ENCODE measurements at places on chromosomes 12 and 14. TPM values are rescaled to one million over a fixed set of nuclear protein-coding genes. Genes with fewer than 3 reads are reported as not detected.

The SLC17A8 gene
- total RNA-seq = 0.40 TPM

The SYNE2 gene
- 58.6 TPM for total RNA-seq

The SLC4A8 gene
- total RNA-seq = 9.4 TPM

The RAPGEF3 gene
- 2.6 TPM for total RNA-seq

The CFAP54 gene
- 0.67 TPM for total RNA-seq

The ZNF385A gene
- 5.6 TPM for total RNA-seq

The PEX5 gene
- total RNA-seq = 28.3 TPM

The CLEC6A gene
- total RNA-seq = not detected

The FAIM2 gene
- 1.4 TPM for total RNA-seq

The GLS2 gene
- total RNA-seq = 6.4 TPM

The LALBA gene
- not detected for total RNA-seq

The NTS gene
- total RNA-seq = 18.9 TPM

The OR4N2 gene
- not detected for total RNA-seq

The RARG gene
- 20.9 TPM for total RNA-seq

DNA sequence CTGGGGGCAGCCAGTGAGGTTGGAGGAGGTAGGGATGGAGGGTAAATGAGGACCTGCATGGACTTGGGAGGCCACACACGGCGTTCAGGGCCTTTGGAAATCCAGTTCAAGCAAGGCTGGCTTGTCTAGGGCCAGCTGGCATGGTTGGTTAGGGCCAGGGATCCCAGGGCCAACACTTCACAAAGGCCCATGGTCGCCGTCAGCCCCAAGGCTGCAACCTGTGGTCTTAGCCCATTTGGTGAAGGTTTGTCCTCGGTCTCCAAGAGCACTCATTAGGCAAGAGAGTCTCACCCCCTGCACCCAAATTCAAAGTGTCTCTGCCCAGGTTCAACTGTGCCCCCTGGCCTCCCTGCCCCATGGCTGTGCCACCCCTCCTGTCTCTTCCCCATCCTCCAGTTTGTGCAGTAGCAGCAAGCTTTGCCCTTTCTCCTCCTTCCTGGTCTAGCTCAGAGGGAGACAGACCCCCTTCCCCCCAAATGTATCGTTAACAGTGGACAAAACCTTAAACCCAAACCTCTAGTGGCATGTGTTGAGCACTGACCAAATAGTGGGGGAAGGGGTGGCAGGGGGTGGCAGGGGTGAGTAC lies 94.1 kb downstream of the NINJ2 start:
- no peak for DNase-seq

DNA sequence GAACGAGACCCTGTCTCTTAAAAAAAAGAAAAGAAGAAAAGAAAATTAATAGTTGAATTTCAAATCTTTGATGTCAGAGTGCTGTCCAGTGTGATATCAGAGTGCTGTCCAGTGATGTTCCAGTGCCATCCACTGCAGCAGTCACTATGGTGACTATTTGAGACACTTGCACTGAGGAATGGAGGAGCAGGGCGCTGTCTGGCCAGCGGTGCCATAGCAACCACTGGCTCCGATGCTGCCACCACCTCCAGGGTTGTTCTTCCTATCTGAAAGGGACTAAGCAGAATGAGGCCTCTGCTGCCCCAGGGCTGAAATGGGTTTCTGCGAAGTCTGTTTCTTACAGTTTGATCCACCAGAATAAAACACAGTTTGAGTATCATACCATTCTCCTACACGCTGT lies 272.9 kb downstream of the NUAK1 start:
- no peak for DNase-seq

DNA sequence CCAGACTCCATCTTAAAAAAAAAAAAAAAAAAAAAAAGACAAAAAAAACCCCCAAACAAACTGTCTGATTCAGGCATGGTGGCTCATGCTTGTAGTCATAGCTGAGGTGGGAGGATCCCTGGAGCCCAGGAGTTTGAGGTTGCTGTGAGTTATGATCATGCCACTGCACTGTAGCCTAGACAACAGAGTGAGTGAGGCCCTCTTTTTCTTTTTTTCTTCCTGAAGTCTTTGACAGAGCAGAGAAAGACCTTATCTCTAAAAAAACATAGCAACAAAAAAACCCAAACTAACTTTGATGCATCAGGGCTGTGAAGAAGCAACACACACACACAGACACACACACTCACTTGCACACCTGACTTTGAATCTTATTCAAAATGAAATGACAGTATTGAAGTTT lies 7.7 kb upstream of the AMN1 start:
- peak; percentile 58 for DNase-seq

- no peak for DNase-seq
These were observed 317.9 kb downstream of the PCNX1 start for GRCh38 chr14:71225113-71225512.

GRCh38 chr12:103546959-103547358 lies 40.1 kb upstream of the STAB2 start:
- no peak for DNase-seq

- DNase-seq = no peak
These were observed 37.4 kb downstream of the DAD1 start for GRCh38 chr14:22551605-22551997.

DNA sequence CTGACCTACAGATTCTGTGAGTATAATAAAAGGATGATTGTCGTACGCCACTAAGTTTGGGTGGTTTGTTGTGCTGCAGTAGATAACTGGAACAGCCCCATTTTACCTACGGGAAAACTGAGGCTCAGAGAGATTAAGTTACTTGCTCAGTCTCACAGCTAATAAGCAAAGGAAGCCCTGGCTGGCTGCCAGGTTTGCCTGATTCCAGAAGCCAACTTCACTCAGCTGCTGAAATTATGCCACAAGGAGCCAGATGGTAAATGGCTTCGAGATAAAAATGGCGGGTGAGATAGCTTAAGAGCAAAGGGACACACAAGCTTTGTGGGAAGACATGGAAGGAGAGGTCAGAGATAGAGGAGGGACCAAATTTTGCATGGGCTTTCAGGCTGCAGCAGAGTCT lies 191.5 kb upstream of the NOS1 start:
- DNase-seq = no peak

DNA sequence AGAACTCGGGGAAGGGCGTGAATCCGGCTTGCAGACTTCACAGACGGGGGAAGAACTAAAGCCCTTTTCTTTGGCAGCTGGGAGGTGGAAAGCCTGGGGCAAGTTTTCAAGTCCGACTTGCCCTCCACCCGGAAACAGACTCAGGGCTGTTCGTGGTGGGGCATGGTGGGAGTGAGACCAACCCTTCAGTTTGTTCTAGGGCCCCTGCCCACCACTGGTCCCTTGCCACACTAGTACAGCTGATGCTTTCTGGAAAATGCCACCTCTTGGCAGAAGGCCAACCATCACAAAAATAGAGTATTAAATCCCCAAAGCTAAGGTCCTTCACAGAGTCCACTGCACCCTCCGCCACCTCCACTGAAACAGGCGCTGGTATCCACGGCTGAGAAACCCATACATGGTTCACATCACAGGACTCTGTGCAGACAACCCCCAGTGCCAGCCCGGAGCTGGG lies 50.4 kb upstream of the DDX11 start:
- DNase-seq = no peak

DNA sequence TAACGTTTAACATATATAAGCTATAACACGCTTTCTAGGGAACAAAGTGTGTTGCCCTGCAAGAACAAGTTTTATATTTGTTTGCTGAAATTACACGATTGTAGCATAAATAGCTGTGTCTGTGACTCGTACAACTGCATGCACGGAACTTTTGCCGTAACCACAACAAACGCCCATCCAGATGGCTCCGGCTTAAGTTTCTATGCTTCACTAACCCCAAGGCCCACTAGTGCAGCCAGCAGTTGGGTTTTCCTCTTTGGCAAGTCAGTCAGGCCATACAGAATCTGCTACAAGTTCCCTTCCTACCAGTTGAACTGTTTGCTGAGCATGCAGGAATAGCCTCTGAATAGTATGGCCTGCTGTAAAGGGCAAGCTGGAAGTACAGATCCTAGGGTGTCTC lies 12.1 kb downstream of the CSRP2 start:
- DNase-seq = peak; percentile 42

DNA sequence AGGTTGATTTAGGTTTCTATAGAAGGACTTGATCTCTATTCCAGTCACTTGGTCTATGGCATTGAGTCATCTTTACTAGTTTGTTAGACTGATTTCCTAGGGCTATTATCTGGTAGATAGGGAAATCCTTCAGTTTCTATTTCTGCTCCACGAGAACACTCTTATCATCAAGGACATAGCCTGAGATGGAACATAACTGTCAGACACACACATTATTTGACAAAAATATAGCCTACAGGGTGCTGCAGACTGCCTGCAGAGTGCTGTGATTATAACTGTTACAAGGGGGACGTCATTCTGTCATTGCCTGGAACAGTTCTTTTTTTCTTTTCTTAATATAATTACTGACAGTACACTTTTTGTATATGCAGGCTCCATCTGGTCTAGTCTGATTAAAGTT lies 82.0 kb downstream of the TMEM117 start:
- DNase-seq = no peak

DNA sequence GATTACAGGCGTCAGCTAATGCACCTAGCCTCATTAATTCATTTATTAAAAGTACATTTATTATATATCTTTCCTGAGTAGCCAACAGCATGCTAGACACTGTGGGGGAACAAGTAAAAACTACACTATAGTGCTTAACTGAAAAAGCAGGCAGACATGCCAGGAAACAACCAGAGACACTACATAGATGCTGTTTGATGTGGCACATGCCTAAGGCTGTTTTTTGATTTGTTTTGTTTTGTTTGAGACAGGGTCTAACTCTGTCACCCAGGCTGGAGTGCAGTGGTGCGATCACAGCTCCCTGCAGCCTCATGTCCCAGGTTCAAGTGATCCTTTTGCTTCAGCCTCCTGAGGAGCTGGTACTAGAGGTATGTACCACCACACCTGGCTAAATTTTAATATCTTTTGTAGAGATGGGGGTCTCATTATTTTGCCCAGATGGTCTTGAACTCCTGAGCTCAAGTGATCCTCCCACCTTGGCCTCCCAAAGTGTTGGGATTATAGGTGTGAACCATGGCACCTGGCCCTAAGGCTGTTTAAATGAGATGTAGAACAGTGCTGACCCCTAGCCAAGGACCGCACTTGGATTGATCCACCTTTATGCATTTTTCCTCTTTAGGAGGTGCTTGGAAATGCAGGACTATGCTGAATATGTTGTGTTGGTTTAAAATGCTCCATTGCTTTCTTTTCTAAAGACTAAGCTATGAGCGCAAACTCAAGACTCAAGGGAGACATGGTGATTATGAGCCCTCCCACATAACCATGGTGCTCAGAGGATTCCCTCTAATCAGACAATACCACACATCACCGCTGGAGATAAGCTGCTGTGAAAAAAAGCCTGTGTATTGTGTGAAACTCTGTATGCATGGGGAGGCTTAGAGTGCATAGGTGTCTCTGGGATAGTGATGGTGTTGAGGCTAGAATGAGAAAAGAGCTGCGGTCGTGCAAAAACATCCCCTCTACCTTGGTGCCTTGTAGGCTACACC lies 10.5 kb upstream of the C14orf93 start:
- DNase-seq = no peak

- no peak for DNase-seq
These were observed 9.9 kb downstream of the TBK1 start for GRCh38 chr12:64461634-64462414.

GRCh38 chr14:32306549-32306948 lies 22.5 kb upstream of the AKAP6 start:
- no peak for DNase-seq

DNA sequence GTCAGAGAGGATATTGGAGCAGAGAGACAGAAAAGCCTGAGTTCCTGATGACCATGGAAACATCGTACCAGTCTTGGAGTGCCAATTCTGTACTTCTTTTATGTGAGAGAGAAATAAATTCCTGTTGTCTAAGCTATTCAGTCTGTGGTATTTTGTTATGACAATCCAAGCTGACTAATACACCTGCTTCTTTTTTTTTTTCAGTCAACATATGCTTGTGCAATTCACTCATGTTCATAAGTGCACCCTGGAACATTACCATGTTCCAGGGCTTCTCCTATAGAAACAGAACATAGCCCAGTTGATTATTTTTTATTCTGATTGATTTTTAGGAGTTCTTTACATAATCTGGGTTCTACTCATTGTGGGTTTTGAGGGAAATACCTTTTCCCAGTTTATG lies 1.7 kb upstream of the CHPT1 start:
- no peak for DNase-seq

- DNase-seq = no peak
These were observed 54.7 kb downstream of the ASCL1 start for GRCh38 chr12:103011974-103012763.

GRCh38 chr12:54725233-54725843 lies 77.2 kb upstream of the DCD start:
- peak; percentile 53 for DNase-seq

DNA sequence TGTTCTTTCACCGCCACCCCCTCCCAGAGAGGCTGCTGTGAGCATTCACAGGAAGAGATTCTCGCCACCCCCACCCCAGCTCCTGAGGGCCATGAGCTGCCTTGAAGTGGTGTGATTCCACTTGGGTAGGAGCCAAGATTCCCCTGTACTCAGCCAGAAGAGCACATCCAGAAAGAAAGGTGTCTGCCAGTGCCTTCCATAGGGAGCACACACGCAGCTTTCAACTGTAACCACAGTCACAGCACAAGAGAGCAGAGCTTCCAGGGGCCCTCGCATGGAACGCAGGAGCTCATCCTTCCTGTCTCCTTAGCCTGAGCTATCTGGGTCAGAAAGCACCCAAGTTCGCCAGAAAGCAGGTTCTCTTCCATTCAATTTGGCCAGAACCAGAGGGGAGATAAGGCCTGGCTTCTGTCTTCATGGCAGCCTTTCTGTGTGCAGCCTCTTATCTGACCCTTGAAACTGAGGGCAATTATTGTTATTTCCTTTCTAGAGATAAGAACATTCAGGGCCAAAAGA lies 66.6 kb upstream of the SCN8A start:
- DNase-seq = no peak

DNA sequence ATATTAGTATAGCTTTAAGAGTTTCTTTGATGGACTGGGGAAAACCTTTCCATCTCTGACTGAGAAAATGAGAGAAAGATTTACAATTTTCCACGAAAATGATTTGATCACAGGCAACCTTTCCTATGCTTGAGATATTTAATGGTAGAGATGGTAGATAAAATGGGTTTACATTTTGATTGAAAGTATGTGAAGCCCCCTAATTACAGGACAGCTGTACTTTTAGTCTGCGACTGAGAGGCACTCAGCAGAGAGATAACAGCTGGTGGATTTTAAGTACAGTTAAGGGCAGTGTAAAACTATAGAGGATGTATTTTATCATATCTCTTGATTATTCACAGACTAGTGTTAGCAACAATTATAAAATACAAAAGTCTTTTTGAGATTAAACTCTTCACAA lies 40.7 kb downstream of the C12orf50 start:
- no peak for DNase-seq

All from hepatocyte (in vitro differentiated cells).